Stimulated activated naive CD8-positive, alpha-beta T cell treated with anti-CD3 and anti-CD28 coated beads, Interleukin-15, Interleukin-2, amounts not matched to agents 100 U/mL and 50 U/mL, for 24 hours (primary cell): ENCODE measurements at places on chromosomes 13 and 19.

DNA sequence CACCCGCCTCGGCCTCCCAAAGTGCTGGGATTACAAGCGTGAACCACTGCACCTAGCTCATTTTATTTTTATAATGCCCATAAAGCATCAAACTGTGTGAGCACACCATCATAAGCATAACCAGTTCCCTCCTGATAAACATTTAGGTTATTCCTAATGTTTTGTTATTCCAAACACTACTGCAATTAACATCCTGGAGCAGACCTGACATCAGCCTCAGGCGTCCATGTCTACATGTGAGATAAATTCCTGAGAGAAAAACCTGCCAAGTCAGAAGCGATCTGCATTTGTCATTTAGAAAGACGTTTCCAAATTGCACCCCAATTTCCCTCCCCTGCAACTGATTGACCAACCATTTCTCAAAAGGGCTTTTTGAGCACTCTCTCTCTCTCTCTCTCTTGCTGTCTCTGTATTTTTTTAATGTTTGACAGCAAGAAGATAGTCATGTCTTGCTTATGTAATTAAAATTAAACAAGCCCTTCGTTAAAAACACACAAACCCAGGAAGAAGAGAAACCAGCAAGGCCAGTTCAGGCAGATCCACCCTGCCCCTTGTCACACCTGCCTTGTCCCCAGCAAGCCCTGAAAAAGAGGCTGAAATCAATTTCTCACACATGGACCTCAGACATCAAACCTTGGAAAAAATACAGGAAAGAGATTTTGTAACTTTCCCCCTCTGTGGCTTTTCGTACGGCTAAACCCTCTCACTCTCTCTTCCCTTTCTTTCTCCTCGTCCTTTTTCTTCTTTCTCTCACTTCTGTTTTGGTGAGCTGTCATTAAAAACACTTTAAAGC, 9.9 kb downstream of the LYPD3 start:
- DNase-seq = no peak

DNA sequence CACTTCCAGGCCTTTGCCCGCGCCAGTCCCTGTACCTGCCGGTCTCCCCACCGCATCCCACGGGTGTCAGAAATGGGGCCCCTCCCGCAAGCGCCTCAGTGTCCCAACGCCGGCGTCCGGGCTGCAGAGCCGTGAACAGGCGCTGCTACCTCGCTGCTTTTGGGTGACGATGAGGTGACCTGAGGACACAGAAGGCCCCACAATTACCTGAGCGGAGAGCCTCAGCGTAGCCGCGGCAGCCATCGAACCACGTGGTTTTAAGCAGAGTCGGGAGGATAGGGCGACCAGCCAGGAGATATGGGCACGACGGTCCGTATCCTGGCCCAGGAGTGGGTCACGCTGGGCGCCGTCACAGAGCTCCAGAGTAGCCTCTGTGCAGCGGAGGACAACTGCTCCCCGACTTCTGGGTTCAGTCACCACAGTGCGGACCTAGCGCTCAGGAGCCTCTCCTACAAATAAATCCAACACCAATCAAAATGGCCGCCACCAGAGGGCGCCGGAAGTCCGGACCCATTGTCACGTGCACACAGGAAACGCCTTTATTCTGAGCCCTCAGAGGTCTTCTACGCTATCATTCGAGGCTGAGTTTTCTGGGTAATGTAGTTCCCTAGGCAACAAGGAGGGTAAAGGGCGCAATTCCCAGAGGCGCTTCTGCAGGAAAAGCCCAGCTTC, at the start of gene ZNF814:
TSS of gene ZNF814 (minus strand) at position 478 of the 672 bp plus-strand sequence. CDS start at position 243, 235 bp downstream.
- peak; percentile 82 for DNase-seq

GRCh38 chr13:50123862-50124535, 108.8 kb downstream of the KCNRG start:
- peak; percentile 94 for DNase-seq

GRCh38 chr19:33446330-33447293, 73.1 kb downstream of the CEBPG start:
- DNase-seq = no peak

DNA sequence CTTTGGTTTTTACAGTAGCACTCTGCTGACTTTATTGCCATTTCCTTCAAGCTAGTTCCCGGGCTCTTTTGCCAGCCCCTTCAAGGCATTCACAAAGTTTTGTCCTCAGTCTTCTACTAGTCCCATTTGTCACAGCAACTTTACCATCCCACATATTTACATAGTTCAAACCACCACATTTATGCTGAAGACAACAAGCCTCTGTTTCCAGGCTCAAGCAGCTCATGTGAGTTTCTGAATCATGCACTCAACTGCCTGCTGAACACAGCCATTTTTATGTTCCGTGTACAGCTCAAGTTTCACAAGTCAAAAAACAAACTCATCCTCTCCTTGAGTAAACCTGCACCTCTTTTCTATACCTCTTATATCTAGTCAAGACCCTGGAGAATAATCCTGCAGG, 977.0 kb upstream of the SLC10A2 start:
- DNase-seq = no peak

GRCh38 chr19:23315286-23315685, 65.1 kb upstream of the ZNF724 start:
- DNase-seq = no peak

GRCh38 chr19:54481326-54481930, 8.3 kb upstream of the CDC42EP5 start:
- peak; percentile 49 for DNase-seq

- peak; percentile 27 for DNase-seq
These were observed 806 bp downstream of the ZNF90 start for GRCh38 chr19:20078581-20079031.

- DNase-seq = no peak
These were observed 7.9 kb downstream of the FOSB start for GRCh38 chr19:45475537-45476291.

DNA sequence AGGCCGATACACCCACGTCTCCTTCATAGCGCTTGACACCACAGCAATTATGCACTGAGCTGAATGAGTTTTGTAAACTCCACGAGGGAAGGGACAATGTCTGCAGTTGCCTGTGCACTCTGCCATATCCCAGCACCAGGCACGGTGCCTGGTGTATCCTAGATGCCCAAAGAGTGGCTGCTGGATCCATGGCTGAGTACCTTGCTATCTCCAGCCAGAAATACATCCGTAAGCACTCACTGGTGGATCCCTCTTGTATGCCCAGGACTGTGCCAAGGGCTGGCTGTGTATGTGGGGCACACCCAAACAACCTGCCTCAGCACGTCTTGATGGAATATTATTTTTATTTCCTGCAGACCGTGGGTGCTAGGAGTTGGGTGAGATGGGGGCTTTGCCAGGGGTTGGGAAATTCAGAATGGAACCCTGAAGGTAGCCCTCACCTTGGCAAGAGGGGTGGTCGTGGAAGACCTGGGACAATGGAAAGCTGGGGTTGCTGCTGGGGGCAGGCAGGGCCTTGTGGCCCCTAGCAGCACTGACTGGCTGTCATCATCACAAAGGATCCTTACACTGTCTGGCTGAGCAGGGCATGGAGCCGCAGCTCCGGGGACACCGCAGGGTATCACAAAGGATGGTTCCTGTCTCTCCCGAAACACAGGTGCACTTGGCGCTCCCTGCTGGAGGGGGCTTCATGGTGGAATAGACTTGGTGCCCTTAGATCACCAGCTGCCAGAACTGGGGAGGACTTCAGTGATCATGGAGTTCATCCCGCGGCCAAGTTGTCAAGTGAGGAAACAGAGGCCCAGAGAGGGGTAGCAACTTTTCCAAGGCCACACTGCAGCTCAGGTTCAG, 131.3 kb downstream of the URI1 start:
- DNase-seq = no peak

DNA sequence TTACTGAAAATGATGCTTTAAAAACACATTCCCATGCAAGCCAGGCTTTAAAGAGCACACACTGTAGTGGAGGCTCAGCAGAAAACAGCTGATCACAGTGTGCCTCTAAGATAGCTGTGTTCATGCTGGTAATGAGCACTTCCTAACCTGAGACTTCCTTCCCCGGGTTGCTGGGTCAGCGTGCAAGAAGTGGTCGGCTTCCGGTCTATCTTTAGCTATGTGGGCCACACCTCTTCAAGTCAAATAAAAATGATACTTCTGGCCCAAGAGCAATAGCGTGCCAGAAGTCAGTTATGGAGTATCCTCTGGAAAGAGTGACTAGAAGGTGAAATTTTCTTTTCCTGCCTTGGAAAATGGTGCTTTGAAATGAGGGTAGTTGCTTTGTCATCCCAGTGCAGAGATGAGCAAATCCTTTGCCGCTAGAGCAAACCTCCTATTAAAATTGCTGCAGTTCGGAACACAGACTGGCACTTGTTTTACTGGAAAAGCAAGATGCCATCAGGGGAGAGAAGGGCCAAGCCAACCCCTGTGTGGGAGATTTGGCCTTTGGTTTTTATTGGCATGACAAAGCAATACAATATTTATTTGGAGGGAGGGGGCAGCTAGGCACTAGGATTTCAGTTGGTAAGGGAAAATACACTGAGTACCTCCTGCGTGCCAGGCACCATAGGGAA, 64.2 kb downstream of the ARHGAP35 start:
- DNase-seq = peak; percentile 16

GRCh38 chr19:13839130-13839937, 37.6 kb upstream of the NANOS3 start:
- DNase-seq = peak; percentile 91

DNA sequence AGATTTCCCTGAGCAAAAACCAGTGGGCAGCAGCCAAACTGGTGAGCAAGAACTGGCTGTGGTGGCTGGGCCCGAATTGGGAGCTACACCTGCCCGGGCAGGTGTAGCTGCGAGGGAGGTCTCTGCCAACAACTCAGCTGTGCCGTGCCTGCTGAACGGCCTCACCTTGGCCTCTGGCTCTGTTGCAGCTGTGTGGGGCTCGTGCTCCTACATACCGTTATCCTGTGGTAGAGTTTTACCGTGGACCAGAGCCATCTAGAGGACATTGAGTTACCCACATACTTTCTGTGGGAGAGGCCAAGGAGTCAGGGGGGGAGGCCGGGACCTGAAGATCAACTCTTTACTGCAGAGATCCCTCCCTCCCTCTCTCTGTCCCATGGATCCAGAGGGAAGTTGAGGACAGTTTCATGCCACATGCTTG, 113.2 kb downstream of the TM9SF2 start:
- no peak for DNase-seq

- no peak for DNase-seq
These were observed 165.6 kb upstream of the NBEA start for GRCh38 chr13:34776390-34776981.

GRCh38 chr13:91729859-91730258, 331.4 kb downstream of the GPC5 start:
- DNase-seq = no peak

DNA sequence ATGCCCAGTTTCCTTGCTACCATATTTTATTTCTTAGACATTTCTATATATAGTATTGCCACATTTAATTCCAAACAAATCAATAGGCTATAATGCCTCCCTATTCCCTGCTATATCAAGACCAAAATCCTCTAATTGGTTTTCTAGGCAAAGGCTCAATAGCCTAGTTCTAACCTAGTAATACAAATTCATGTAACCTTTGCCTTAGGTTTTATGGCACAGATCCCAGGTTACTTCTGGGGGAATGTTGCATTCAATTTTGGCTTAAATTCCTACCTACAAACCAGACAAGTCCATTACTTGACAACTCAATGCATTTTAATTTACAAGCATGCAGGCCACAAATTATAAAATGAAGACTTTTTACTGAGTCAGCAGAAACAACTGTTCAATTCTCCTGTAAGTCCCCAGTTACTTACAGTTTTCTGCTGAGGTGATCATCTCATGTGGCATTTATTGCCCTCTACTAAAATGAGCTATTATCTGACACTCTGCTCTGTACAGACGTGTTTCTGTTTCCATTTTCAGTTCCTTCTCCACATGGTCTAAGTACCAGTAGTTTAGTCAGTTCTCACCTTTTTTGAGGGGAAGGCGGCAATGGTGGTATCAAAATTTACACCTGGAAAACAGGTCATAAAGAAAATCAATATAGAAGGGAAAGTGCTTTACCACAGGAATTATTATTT, 11.7 kb downstream of the KCNRG start:
- DNase-seq = no peak

DNA sequence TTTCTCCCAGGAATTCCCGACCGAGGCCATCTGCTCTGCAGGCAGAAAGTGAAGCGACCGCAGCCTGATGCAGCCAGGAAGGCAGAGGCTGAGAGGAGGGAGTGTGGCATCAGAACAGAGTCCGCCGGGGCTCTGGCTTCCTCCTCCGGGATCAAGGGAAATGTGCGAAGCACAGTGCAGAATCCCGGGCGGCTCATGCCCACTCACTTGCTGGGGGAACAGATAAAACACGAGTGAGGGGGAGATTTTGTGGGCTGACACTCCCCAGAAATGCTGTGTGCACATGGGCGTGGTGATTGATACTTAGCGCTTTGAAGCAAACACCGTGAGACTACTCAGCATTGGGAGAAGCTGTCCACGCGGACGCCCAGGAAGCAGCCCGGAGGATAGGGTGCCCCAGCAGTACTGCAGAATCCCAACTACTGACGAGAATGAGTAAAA, 75.3 kb upstream of the POMP start:
- DNase-seq = no peak

DNA sequence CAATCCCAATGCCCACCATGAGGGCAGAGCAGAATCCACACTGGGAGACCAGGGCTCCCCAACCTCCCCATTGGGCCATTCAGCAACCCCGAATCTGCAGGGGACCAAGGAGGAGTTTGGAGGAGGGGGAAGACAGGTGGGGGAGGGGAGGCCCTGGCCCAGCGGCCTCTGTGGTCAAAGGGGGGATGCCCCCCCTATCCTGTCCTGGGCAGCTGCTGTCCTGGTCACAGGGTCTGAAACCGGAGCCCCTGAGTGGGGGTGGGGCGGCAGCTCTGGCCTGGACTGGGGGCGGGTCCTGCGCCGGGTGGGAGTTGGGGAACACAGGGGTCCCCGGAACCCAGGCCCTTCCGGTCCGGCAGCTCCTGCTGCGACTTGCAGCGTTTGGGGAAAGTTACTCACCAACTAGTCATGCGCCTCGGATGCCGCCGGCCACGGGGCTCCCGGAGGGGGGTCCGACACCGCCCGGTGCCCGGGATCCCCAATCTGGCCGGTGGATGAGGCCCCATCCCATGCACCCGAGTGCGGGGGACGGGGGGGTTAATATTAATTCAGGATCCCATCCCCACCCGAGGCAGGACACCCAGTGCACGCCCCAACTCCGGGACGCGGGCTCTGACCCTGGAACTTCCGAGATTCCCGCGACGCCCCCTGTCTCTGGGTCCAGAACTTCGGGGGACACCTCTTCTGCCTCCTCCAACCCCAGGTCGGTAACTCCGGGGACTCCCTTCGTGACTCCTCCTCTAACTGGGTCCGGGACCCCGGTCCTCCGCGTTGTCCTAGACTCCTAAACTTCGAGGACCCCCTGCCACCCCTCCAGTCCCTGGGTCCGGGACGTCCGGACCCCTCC, 872 bp downstream of the HOMER3 start:
- peak; percentile 41 for DNase-seq

DNA sequence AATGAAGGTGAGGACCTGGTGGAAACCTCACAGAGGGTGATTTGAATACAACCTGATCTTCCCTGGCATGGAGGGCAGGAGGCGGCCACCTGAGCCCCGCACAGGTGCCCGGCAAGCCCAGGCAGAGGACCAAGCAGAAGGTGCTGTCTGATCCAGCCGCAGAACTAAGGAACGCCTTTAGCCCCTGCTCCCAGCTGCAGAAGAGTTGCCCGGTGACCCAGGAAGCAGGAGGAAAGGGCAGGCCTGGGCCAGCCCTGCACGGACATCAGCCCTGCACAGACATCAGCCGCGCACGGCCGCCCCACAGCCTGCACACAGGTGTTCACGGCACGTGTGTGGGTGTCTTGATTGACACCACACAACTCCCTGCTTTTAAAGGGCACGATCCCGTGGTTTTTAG, 43.1 kb downstream of the RASA3 start:
- peak; percentile 3 for DNase-seq

- DNase-seq = no peak
These were observed 9.0 kb upstream of the LTBP4 start for GRCh38 chr19:40592170-40592569.

- DNase-seq = no peak
These were observed 5.1 kb downstream of the PEX11G start for GRCh38 chr19:7483720-7484201.

GRCh38 chr13:47678201-47678968, 322.7 kb downstream of the SUCLA2 start:
- DNase-seq = no peak
